Stimulated activated naive CD4-positive, alpha-beta T cell treated with Interleukin-2 at 50 U/mL for 16 hours (primary cell): ENCODE measurements at places on chromosomes 1 and 21.
A peak's percentile ranks its signal among the peaks of the same experiment; 100 is the strongest.

- no peak for DNase-seq
Measured at GRCh38 chr1:235851939-235852338, 14.8 kb downstream of the LYST start.

DNA sequence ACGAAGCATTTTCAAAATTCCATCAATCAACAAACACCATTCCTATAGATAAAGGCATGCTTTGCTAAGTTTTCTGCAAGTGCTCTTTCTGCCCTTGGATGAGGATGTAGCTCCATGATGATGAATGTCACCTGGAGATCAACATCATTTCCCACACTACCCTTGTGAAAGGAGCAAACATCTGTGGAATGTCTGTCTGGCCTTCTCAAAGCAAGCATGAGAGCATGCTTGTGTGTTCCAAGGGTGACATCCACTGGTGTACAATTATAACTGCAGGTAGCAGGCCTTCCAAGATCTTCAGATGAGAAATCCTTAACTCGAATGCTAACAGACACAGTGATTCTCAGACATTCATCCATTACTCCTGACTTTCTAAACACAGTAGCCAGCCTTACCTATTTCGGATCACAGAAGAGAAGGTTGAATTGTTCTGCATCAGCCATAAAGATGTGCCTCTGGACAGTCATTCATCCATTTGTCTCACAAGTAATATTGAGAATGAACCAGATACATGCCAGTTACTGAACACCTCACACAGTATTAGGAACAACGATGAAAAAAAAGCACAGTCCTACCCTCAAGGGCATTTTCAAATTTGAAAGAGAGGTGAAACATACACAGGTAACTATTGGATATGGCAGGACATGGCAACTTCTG is 162.4 kb downstream of the TPR start:
- DNase-seq: no peak

DNA sequence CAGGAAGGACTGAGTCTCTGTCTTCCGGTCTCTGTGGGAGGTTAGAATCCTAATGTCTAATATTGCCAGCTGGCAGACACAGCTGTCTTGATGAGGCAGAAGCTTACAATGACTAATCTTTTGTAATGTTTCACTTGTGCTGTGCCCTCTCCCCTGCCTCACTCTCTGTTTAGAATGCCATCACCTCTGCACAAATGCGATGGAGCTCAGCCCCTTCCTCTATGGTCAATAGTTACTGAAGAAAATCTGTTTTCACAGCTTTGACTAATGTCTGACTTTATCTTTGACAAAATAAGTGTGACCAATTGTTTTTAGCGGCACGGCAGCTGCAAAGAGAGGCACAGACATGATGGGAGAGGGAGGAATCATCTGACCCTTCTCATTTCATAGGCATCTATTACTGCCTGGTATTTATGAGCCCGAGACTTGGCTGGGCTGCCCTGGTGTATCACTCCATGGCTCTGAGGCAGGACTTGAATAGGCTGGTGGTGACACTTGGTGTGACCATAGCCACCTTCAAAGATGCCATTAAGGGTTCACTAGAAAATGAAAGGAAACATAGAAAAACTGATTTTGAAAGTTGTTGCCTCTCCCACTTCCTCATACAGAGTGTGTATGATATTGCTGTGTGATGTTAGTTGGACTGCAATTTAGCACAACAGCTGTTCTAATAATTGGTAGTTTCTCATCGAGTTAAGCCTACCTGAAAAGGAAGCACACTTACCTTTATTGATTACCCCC is 163.2 kb upstream of the NBPF11 start:
- no peak for DNase-seq

- no peak for DNase-seq
Measured at GRCh38 chr1:235648407-235648907, 1.1 kb downstream of the GNG4 start.

DNA sequence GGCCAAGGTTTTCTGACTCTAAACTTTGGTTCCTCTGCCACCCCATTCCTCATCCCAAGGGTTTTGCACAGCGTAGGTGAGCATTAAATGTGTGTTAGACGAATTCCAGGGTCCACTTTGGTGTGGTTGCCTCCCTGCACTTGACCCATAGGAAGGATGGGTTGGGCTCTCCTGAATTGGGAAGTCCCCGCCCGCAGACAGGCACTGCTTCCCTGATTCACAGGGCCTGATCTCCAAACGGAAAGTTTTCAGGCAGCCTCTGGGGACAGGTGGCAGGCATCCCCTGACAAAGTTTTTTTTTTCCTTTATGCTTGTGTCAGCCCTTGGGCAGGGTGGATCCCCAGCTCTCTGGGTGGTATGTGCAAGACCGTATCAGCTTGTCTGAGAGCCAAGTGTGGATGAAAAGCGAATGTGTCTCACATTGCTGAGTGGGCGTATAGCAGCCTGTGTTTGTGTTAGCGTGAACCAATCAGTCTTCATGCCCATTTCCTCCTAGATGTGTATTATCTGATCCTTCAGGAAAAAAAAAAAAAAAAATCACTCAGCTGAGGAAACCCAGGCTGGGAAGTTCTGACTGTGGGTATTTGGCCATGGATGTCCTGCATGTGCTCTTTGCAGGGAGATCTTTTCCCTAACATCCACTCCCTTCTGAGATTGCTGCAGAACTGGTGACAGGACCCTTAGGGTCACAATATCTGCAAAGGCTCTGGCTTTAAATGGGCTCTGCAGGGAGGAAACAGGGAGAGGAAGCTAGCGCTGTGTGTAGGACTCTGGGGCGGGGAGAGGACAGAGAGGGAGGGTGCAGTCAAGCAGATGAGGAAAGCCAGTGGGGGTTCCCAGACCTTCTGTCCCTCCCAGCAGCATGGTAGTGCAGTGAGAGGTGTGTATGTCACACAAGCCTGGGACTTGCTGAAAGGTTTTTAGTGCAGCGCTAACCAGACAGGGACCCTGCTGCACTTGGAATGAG is 42.2 kb upstream of the TRABD2B start:
- no peak for DNase-seq

- DNase-seq: no peak
Measured at GRCh38 chr1:1343811-1344421, 5.3 kb downstream of the DVL1 start.

DNA sequence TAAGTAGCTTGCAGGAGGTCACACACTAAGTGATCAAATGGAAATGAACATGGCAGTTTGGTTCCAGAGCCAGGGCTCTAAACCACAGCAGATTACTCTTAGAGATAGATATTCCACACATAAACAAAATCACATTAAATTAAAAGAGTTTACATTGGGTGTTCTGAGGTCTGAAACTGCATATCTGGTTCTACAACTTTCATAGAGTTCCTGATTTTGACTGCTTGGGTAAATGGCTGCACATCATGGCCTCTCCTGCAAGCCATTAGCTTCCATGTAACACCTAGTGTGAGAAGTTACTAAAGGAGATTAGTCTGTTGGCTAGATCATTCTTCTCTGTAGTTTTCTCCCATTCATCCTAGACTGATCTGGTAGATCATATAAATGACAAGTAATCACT is 12.8 kb upstream of the XCL2 start:
- no peak for DNase-seq

- no peak for DNase-seq
Measured at GRCh38 chr1:207894704-207895103, 16.2 kb downstream of the CD34 start.

- DNase-seq: no peak
Measured at GRCh38 chr1:19163261-19163660, 46.8 kb downstream of the UBR4 start.

- DNase-seq: no peak
Measured at GRCh38 chr1:47487850-47488450, 50.1 kb downstream of the FOXD2 start.

DNA sequence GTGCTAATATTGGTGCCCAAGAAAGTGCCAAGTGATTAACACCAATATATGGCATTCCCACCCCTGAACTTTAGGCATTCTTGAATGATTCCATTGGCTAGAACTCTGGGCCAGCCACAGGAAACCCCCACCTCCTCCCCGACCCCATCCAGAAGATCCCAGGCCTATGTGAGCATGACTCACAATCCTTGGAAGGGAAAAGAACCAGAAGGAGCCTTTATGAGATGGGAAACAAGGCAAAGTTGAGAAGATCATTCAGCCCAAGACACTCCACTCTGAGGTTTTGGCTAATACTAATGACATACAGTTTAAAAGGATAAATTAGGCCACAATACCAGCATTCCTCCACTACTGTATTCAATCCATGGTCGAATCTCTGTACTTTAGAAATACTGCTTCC is 21.8 kb downstream of the ELK4 start:
- no peak for DNase-seq

DNA sequence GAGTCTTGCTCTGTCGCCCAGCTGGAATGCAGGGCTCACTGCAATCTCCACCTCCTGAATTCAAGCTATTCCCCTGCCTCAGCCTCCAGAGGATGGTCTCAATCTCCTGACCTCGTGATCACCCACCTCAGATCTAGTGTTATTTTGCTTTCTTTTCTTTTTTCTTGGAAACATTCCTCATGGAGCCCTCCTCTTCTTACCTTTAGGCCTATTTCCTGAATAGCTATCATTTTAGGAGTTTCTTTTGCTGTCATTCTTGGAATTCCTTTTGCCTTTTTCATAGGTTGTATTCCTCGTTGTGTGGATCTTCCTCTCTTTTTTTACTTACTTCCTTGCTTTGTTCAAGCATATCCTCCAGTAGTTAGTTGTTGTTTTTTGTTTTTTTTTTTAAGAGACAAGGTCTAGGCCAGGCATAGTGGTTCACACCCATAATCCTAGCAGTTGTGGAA is 173.8 kb downstream of the RASAL2 start:
- DNase-seq: no peak

- no peak for DNase-seq
Measured at GRCh38 chr21:34511787-34512455, at the start of gene KCNE1. KCNE1 (minus strand) TSS chr21:34512210; CDS start chr21:34449634, 62,576 bp downstream.

DNA sequence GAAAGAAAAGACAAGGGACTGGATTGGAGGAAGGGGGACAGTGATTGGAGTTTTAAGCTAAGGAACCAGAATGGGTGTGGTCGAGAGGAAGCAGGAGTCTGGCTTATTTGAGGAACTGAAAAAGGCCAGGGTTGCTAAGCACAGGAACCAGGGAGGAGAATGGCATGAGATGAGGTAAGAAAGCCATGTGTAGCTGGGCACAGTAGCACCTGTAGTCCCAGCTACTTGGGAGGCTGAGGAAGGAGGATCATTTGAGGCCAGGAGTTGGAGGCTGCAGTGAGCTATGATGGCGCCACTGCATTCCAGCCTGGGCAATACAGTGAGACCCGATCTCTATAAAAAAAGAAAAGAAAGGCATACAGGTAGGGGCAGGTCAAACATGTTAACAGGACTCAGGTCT is 8.1 kb upstream of the KHDRBS1 start:
- DNase-seq: no peak

DNA sequence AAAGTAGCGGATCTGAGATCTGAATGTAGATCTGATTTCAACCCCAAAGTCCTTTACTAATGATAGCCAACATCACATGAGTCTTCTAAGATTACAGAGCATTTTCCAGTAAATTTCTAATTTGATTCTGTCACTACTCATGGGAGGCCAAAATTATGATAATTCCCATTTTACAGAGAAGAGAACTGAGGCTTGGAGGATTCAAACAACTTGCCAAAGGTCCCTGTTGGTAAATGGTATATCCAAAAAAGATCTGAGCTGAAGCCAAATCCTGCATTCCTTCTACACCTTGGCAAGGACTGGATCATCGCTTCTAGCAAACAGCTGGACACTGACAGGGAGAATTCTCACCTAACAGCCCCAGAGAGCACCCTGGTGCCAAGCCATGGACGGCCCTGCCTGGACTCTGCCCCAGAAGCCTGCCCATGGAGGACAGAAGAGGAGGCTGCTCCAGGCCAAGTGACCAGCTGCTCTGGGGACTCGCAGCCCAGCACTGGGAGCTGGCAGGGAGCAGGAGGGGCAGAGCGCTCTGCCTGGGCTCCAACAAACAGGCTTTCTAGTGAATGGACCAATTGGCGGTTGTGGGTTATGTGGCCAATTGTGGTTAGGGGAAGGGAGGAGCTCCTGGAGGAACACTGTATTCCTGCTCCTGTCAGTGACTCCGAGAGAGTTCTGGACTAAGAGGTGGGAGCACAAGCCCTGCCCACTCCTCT is 6.4 kb upstream of the CSF1 start:
- DNase-seq: no peak

GRCh38 chr21:43884861-43885417 is 19.9 kb downstream of the AGPAT3 start:
- DNase-seq: no peak

DNA sequence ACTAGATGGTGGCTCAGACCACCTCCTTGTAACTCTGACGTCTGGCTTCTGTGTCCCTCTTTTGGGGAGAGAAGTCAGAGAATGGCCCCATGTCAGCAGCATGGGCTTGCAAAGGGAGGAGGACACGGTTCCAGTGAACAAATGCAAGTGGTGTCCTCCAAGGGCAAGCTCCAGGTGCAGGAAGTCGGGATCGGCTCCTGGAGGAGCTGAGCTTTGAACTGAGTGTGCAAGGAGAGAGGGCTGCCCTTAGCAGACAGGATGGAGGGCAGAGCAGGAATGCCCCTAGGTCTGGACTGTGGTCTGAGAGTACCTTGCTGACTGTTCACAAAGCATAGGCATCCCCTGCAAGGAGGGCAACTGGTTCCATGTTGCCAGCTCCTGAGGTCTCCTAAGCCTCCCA is 17.3 kb downstream of the PKP1 start:
- DNase-seq: no peak

GRCh38 chr1:158652721-158653334 is 33.7 kb downstream of the SPTA1 start:
- no peak for DNase-seq

- no peak for DNase-seq
Measured at GRCh38 chr1:53110370-53111072, 31.9 kb downstream of the SLC1A7 start.

DNA sequence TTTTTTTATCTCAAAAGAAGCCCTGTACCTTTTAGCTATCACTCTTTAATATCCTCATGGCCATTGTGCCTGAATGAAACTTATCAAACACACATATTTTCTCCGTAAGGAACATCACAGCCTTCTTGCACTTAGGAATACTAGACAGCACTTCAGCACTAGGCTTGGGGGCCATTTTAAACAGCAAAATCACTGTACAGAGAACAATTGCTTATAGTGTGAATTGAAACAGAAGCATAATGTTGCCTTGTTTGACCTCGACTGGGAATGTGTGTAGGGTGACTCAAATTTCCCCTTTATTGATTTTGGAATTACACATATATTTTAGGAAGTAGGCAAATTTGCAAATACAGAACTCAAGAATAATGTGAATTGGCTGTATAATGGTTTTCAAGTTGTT is 36.4 kb downstream of the KYAT3 start:
- DNase-seq: no peak

- no peak for DNase-seq
Measured at GRCh38 chr1:18198260-18198659, 90.7 kb downstream of the IGSF21 start.

DNA sequence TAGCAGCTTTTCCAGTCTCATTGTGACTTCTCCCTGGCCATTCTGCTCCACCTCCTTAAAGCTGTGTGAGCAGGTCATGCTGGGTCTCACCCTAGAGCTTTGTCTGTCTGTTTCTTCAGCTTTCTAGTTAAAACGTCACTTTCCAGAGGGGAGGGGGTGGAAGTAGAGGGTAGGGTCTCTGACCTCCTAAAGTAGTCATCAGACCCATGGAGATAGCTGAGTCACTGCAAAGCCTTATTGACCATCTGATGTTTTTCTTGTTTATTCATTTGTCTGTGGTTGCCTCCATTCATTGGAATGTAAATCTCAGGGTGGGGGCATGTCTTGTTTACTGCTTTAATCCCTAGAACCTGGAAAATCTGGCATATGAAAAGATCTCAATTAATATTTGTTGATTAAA is 52.7 kb downstream of the ELF3 start:
- DNase-seq: no peak

GRCh38 chr1:4743978-4744750 is 89.8 kb downstream of the AJAP1 start:
- DNase-seq: no peak

GRCh38 chr1:156889802-156890580 is 3.5 kb upstream of the PEAR1 start:
- DNase-seq: peak; percentile 50

GRCh38 chr1:75334876-75335389 is 200.7 kb downstream of the LHX8 start:
- DNase-seq: no peak
